IMR-90 (cell line): ENCODE measurements at places on chromosomes 1 and 21. TPM values are rescaled to one million over a fixed set of nuclear protein-coding genes. Genes with fewer than 3 reads are reported as not detected.
A peak's percentile ranks its signal among the peaks of the same experiment; 100 is the strongest.

DNA sequence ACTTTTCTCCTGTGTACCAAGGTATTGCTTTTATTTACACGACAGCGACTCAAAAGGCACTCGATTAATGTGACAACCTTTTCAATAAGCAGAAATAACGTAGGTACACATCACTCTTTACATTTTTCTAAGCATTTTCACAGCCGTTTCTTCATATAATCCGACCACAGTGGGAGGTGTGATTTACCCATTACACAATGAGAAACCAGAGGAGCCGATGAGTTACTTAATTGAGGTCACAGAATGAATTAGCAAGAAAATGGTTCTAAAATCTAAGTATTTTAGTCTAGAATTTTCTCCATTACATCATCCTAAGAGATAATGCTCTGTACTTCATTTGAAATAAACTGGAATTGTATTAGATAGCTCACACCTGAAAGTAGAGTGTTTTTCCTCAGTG lies 71.5 kb downstream of the UMODL1 start:
- H3K4me3 ChIP-seq: no peak overlapping the region
- no peaks in the 10 kb centered on the region for H3K4me1 ChIP-seq
- H3K27me3 ChIP-seq: peaks cover 23% of the 10 kb centered on the region
- no peak for DNase-seq

GRCh38 chr1:160359559-160360226 lies 7.2 kb upstream of the NHLH1 start:
- H3K36me3 ChIP-seq: peaks cover 37% of the 10 kb centered on the region
- DNase-seq: peak; percentile 32
- H3K27ac ChIP-seq: no peak overlapping the region
- H3K4me3 ChIP-seq: no peak overlapping the region

DNA sequence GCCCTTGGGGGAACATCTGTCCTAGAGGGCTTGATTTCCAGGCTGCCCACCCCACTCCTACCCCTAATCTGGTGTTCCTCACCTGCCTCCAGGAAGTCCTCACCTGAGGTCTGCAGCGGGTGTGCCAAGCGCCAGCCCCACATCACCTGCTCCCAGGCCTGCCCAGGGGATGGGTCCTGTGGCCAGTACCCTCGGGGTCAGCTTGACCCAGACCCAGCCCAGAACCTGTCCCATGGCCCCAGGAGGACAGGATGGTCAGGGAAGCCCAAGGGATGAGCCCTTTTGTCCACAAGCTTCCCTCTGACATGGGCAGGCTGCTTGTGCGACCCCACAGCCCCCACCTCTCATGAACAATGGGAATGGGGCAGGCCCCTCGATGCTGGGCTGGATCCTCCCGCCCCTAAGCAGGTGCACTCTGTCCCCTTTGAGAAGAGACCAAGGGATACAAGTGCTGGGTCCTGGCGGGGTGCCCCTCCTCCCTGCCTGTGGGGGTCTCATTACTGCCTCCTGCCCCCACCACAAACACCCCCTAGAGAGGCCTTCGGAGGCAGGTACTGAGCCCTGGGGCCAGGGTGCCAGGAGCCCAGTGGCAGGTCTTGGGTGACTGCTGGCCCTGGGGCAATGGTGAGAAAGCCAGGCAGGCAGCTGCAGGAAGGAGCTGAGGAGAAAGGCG lies 3.2 kb downstream of the MIB2 start:
- DNase-seq: no peak
- peaks cover 9% of the 10 kb centered on the region for H3K4me1 ChIP-seq
- no peak overlapping the region for H3K4me3 ChIP-seq
- H3K36me3 ChIP-seq: peaks cover 10% of the 10 kb centered on the region; the same call in 1 of the 2 replicates

GRCh38 chr21:43903451-43904091 lies 38.5 kb downstream of the AGPAT3 start:
- no peak for DNase-seq
- H3K4me3 ChIP-seq: no peak overlapping the region
- H3K27me3 ChIP-seq: no peaks in the 10 kb centered on the region

GRCh38 chr1:181541947-181542346 lies 58.6 kb downstream of the CACNA1E start:
- H3K36me3 ChIP-seq: no peaks in the 10 kb centered on the region
- no peak overlapping the region for H3K27ac ChIP-seq
- DNase-seq: peak; percentile 4
- no peak overlapping the region for H3K4me3 ChIP-seq

DNA sequence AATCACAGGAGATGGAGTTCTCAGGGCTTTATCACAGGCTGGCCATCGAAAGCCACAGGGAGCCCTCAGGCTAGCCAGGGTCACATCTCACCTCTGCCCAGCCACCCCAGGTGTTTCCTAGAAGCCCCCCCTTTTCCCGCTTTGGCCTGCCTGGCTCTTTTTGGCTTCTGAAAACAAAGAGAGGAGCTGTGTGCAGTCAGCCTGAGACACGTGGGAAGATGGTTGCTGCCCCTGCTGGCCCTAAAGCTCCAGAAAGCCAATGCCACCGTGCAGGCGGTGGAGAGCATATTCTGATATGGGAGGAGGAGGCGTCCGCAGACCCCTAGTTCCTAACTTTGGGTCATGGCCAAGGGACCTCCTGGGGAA lies 18.7 kb upstream of the LBR start:
- H3K4me3 ChIP-seq: no peak overlapping the region
- no peak overlapping the region for H3K27ac ChIP-seq
- DNase-seq: no peak
- no peaks in the 10 kb centered on the region for H3K27me3 ChIP-seq
- H3K36me3 ChIP-seq: no peaks in the 10 kb centered on the region

CD160 gene
- not detected in 2 replicates for total RNA-seq

NHLH1 gene
- total RNA-seq: not detected in 2 replicates
